ENCODE measurements at places on chromosomes 16 and 17.

DNA sequence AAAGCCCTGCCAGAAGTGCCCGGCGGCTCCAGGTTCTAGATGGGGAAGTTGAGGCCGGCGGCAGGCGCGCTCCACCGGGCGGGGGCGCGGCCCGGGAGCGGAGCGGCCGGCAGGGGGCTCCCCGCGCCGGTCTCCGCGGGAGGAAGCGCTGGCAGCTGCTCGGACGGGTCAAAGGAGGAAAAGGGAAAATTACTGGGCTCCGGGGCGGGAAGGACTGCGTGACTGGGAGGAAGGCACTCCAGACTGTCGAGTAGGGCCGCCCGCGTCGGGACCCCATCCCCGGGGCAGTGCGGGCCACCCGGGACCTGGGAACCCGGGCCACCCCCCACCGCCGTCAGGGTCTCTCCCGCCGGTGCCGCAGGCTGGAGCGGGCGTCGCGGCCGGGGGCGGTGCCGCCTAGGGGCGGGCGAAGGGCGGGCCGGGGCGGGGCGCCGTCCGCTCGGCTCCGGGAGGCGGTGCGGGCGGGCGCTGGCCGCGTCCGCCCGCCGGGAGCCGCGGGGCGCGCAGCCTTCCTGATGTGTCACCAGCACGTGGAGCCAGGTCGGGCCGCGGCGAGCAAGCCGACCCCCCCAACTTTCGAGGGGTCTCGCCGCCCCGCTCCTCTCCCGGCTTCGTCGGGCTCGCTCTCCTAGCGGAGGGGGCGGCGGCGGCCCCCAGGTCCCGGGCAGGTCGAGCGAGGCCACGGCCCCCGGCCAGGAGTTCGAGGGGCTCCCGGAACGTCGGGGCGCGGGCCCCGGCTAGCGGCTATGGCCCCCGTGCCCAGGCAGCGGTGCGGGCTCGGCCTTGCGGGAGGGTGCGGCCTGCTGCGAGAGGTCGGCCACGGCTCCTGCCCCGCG, 167.5 kb downstream of the RAB11FIP4 start:
- DNase-seq: peak; percentile 70

GRCh38 chr16:58299757-58300349, 5.0 kb upstream of the PRSS54 start:
- peak; percentile 19 for DNase-seq

- no peak for DNase-seq
Observed at GRCh38 chr16:4052801-4053293, 63.4 kb downstream of the ADCY9 start.

- DNase-seq: peak; percentile 48
Observed at GRCh38 chr16:10738231-10739077, 5.2 kb upstream of the NUBP1 start.

- peak; percentile 91 for DNase-seq
Observed at GRCh38 chr17:63697341-63698286, 2.3 kb downstream of the LIMD2 start.

All from H54 (cell line).